Kidney epithelial cell (primary cell): ENCODE measurements at places on chromosomes 11 and 22.

DNA sequence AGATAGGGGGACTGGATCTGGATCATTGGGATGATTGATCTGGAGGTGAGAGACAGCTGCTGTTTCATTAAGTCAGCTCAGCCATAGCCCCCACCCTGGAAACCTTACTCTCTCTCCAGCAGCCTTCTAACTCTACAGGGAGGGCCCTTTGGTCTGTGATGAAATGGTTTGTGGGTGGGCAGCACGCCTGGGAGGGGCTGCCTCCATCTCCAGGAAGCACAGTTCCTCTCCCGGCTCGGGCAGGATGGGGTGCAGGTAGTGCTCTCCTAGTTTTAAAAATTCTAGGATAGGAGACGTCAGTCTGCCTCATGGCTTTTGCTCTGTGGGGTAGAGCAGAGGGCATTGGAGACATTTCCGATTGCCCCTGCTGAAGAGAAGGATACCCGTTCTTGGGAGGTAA lies 89.7 kb downstream of the CEP164 start:
- no peak for DNase-seq

- DNase-seq, result no peak
Observed at GRCh38 chr11:86072211-86072610, 3.3 kb upstream of the PICALM start.

DNA sequence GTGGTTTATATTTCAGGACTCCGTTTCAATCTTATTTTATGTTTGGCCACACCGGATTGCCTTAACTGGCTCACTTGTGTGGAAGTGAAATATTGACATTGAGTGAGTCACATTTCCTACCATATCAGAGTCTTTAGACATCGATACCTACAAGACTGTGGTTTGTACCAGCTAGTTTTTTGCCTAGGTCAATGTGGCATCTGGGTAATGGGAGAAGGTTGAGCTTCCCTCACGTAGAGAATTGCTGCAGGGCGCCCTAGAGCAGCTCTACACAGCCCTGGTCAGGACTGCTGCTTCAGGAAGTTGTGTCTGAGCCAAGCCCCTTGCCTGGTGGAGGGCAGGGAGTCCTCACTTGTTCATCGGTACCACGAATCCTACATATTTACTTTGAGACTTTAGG lies 1.6 kb downstream of the GRAMD1B start:
- DNase-seq, result no peak

- no peak for DNase-seq
Observed at GRCh38 chr22:40746428-40747220, 67.3 kb downstream of the MCHR1 start.

- no peak for DNase-seq
Observed at GRCh38 chr11:88179971-88180629, 4.9 kb upstream of the RAB38 start.

DNA sequence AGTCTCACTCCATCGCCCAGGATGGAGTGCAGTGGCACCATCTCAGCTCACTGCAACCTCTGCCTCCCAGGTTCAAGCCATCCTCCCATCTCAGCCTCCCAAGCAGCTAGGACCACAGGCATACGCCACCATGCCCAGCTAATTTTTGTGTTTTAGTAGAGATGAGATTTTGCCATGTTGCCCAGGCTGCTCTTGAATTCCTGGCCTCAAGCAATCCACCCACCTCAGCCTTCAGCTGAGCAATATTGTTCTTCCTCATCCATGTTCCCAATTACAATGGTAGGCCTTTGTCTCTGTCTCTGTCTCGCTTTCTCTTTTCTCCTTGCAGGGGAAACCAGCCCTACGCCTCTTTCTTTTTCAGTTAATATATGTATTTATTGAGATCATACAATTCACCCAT lies 10.3 kb downstream of the HSPA8 start:
- no peak for DNase-seq
